T-helper 9 cell (primary cell): ENCODE measurements at places on chromosomes 4 and X.

GRCh38 chr4:22021106-22021505 is 72.5 kb upstream of the KCNIP4 start:
- DNase-seq: no peak

GRCh38 chr4:145979160-145979559 is 40.5 kb upstream of the ZNF827 start:
- DNase-seq: no peak

DNA sequence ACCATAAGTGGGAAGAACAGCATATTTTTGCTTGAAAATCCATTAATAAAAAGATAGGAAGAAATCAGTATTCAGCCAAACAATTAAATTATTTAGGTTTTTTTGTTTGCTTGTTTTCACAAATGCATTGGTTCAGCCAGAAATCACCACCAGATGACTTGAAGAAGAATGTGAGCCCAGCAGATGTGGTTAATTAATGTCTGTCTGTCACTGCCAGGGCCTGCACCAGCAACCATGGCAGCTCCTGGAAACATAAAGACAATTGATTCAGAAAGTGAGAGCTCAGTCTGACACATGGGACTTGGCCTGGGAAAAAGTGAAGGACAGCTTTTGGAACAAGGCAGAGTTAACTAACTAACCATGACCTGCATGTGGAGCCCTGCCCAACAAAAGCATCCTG is 74.0 kb downstream of the MAOB start:
- DNase-seq: no peak

GRCh38 chrX:10172877-10173276 is 16.1 kb downstream of the CLCN4 start:
- no peak for DNase-seq

- DNase-seq: no peak
Observed at GRCh38 chr4:145044341-145044740, 53.7 kb downstream of the ANAPC10 start.

GRCh38 chr4:139553751-139554641 is 2.0 kb downstream of the SETD7 start:
- no peak for DNase-seq

- DNase-seq: no peak
Observed at GRCh38 chr4:4364486-4365208, 22.3 kb upstream of the NSG1 start.

- DNase-seq: no peak
Observed at GRCh38 chr4:107153228-107153627, 117.1 kb upstream of the DKK2 start.

DNA sequence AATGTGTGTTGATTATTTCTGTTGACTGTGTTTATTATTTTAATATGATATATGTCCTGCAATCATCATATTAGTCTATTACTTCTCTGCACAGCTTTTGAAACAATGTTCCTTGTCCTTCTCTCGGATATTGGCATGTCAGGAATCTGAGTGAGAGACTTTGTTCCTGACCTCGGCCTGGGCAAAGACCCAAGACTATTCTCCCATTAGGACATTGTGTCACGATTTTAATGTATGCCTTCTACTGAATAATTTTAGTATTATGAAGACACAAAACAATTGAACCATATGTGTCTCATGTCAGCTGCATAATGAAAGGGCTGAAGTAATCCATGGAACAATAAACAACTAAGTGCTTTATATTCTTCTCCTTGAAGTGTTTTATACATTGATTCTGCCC is 580.8 kb upstream of the TENM3 start:
- DNase-seq: no peak
